ENCODE measurements at places on chromosomes 6 and 20.

- no peak for DNase-seq
Observed at GRCh38 chr6:33384581-33385020, 7.0 kb upstream of the KIFC1 start.

DNA sequence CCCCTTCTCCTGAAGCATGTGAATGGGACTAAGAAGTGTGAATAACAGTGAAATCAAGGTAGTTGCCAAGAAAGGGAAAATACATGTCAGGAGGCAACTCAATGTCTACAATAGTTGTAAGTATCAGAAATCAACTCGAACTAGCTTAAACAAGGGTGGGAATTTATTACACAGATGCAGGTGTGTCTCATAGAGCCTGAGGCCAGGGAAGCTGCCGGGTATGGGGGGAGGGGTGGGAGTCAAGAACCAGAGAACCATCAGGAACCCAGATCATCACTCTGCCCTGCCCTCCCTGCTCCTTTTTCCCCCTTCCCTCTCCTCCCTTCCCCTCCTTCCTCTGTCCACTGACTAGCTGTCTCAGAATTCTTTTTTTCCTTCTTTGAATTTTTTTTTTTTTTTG, 34.9 kb upstream of the BMP6 start:
- DNase-seq = no peak

DNA sequence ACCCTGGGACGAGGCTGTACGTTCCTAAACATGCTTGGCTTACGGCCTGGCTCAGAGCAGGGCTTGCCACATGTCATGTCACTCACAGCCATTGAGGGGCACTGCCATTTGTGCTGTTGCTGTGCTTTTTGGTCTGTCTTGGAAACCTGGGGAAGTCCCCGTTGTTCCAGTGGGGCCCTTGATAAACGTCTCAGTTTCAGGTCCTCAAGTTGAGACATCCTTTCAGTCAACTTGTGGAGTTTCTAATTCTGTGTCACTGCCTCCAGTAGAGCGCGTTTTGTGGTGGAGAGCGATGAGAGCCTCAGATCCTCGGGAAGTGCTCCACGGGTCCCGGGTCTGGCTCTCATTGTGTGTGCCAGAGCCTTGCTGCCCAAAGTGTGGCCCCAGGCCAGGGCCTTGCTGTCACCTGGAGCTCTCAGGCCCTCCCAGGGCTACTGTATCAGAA, 43.0 kb upstream of the CCR6 start:
- no peak for DNase-seq

DNA sequence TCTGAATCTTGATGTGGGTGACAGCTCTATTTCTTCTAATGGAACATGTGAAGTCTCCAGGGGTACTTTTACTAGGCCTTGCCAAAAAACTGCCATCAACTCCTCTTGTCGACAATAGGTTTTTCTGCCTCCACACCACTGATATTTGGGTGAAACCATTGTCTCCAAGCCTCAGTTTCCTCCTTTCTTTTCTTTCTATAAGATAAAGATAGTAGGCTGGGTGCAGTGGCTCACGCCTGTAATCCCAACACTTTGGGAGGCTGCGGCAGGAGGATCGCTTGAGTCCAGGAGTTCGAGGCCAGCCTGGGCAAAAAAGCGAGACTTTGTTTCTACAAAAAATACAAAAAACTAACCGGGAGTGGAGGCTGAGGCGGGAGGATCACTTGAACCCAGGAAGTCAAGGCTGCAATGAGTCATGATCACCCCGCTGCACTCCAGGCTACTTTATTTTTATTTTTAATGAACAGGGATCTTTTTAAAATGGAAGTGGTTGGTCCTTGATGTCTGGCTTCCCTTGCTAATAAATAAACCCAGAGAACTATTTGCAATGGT, 159.9 kb upstream of the TNFAIP3 start:
- no peak for DNase-seq

DNA sequence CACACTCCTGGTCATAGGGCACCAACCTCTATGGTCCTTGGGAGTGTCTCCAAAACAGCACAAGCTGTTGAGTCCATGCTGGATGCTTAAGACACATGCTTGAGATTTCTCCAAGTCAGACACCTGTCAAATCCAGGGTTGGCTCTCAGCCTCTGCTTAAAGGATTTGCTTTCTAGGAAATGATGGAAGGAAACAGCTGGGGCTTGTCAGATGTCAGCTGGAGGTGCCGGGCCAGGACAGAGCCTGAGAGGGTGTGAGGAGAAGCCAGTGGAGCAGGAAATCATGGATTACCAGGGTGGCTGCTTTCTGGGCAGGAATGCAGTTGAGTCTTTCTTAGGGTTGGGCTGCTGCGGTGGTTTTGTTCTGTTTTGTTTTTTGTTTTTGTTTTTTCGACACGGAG, 83.0 kb upstream of the FAM184A start:
- DNase-seq = no peak

- DNase-seq = no peak
Observed at GRCh38 chr6:23532227-23532626, 593.8 kb upstream of the NRSN1 start.

GRCh38 chr6:43401730-43402129, 25.6 kb upstream of the ABCC10 start:
- no peak for DNase-seq

GRCh38 chr20:53865901-53866793, 204.2 kb downstream of the BCAS1 start:
- peak; percentile 94 for DNase-seq

DNA sequence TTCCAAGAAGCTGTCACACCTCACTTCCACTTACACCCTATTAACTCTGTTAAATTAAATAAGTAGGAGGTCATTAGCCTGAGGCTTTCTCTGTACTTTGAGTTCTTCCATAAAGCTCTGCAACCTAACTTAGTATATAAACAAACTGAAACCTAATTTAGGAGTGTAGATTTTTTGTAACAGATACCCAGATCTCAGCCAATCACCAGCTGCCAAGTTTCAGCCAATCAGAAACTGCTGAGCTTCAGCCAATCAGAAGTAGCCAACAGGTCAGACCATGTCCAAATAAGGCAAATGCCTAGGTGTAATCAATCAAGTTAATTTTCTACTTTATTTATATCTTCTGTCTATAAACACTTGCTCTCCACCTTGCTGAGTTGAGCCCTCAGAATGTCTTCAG, 142.7 kb upstream of the SULF2 start:
- DNase-seq = no peak

DNA sequence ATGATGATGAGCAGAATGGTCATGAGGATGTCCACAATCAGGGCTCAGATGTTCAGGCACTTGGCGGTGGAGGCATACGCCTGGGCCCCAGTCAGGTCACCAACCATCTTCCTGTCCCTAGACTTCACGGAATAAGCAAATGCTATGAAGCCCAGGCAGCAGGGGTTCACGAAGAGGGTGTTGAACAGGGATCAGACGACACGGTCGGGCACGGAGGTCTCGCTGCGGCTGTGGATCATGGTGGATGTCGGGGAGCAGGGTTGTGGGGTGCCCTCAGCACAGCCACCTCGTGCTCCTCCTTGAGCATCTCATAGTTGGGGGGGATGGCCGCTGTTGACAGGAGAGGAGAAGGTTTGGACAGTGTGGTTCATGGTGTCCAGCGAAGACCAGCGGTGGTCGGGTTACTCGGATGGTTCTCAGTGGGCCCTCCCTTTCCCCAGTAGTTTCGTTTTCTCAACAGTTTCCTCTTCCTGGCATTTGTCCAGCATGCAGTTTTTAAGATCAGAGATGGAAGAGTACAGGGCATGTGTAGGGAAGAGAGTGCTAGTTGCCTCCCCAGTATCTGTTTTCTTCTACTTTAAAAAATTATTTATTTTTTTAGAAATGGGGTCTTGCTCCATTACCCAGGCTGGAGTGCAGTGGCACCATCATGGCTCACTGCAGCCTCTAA, 20.3 kb upstream of the SPDEF start:
- DNase-seq = no peak

GRCh38 chr6:70531133-70531532, 35.6 kb upstream of the SDHAF4 start:
- no peak for DNase-seq
